NB4 (cell line): ENCODE measurements at places on chromosomes 1 and 21.

DNA sequence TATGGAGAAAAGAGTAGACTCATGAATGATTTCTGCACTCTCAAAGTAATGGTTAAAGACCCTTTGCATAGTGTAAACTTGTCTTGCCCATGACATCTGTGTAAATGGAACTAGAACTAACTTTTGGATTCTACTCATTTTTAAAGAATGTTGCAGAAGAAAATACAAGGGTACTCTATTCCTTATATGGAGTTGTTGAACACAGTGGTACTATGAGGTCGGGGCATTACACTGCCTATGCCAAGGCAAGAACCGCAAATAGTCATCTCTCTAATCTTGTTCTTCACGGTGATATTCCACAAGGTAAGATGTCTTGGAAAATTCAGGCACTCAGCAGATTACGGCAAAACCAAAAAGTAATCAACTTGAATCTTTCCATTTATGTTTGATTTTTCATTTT, 19.8 kb downstream of the CCT8 start:
- no peak for DNase-seq

DNA sequence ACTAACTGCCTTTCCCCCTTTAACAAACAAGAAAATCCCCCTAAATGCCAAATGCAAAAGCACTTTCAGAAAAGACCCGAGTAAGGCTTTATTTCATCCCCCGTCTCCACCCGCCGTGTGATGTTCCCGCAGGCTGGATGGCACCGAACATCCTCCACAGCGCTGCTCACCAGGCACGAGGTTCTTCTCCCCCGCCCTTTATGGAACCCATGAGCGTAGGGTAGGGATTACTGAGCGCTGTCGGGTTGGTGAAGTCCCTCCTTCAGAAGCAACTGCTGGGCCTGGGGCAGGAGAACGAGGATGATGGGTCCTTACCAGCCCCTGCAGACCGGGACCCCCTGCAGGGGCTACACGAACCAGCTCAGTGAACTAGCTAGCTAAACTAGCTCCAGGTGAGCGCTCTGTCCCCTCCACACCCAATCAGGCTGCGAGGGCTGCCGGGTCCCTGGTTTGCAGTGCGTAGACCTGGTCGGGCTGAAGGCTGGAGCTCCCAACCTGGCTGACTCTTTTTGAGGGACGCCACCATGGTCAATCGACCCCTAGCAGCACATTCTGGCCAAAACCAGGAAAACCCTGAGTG, 80.4 kb downstream of the ITPKB start:
- no peak for DNase-seq

DNA sequence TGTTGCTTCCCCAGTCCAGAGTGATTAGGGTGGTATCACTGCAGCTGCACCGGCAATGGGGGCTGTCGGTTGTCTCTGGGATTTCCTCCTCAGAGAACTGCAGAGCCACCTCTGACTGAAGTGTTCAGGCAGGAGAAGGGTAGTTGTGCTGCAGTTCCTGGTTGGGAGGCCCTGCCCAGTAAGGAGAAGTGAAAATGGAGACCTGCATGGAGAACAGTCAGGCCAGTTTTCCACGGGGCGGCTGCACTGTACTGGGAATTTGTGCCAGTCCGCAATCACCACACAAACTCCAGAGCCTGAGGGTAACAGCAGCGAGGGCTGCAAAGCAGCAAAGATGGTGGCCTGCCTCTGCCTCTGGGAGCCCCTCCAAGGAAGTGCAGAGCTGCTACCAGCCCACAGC, 58.1 kb upstream of the CCDC190 start:
- DNase-seq: no peak

GRCh38 chr1:112706505-112707220, at the start of gene RHOC:
Gene RHOC, minus strand, starts transcription at chr1:112707127. Its CDS starts 3,328 bp downstream, at chr1:112703799.
- DNase-seq: peak; percentile 79

DNA sequence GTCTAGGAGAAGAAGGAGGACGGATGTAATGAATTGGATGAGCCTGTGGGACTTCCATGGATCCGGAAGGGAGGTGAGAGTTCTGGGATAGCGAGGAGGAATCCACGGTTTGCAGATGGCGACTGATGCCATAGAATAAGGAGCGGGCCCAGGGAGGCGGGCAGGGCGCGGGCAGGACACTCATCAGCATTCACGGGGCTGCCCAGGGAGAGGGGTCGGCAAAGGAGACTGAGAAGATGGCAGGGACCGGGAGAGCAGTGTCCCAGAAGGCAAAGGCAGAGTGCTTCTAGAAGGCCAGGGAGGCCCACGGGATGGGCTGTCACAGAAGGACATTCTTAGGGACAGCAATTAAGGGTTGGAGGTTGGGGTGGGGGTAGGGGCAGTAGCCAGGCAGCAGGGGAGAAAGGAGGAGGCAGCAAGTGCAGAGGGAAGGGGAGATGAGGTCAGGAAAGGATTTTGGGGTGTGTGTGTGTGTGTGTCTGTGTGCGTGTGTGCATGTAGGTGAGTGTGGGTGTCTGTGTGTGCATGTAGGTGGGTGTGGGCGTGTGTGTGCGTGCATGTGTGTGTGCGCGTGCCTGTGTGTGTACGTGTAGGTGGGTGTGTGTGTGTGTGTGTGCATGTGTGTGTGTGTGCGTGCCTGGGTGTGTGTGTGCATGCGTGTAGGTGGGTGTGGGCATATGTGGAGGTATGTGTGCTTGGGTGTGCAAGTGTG, 1.1 kb upstream of the COL8A2 start:
- DNase-seq: no peak

DNA sequence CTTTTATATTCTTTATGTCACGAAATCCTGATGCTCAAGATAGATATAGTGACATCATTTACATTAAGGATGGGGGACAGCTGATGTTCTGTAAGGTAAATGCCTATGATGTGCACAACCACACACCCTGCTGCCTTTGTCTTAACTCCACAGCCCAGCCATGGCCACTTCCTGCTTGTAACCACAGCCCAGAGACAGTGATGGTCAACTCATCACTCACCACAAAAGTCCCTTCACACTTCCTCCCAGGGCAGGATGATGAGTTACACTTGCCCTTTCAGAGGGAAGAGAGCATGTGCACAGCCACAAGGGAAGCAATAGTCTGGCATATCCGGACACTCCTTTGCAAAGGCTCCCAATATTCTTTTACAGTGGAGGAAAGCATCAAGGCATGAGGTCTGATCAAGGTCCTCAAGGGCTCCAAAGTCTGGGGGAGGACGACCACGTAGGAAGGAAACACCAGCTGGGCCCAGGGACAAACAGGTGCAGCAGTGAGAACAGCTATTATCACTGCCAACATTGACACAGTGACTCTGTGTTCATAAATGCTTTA, 53.8 kb downstream of the PLPP3 start:
- DNase-seq: peak; percentile 86

- peak; percentile 24 for DNase-seq
These were observed 6.3 kb upstream of the PRDM15 start for GRCh38 chr21:41885341-41886024.

- DNase-seq: no peak
These were observed 579.7 kb downstream of the PTPRC start for GRCh38 chr1:199218533-199218932.

DNA sequence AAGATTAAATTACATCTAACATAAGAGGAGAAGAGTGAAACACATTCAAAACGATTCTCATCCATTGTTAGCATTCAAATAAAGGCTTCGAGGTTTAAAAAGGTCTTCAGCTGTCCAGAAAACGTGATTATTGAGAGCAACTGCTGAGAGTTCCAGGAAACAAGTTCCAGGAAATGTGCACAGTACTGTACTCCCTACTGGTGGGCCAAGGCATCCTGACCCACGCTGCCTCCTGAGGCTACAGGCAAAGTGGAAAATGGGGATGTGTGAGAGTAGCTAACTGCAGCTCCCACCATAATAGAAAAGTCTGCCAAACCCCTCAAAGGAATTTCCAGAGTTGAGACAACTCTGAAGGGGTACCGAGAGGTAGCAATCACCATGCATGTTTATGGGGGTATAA, 2.0 kb downstream of the VAV3 start:
- peak; percentile 16 for DNase-seq

GRCh38 chr1:38139738-38140487, 93.3 kb upstream of the POU3F1 start:
- no peak for DNase-seq

GRCh38 chr1:98674075-98674781, 12.7 kb downstream of the SNX7 start:
- no peak for DNase-seq

DNA sequence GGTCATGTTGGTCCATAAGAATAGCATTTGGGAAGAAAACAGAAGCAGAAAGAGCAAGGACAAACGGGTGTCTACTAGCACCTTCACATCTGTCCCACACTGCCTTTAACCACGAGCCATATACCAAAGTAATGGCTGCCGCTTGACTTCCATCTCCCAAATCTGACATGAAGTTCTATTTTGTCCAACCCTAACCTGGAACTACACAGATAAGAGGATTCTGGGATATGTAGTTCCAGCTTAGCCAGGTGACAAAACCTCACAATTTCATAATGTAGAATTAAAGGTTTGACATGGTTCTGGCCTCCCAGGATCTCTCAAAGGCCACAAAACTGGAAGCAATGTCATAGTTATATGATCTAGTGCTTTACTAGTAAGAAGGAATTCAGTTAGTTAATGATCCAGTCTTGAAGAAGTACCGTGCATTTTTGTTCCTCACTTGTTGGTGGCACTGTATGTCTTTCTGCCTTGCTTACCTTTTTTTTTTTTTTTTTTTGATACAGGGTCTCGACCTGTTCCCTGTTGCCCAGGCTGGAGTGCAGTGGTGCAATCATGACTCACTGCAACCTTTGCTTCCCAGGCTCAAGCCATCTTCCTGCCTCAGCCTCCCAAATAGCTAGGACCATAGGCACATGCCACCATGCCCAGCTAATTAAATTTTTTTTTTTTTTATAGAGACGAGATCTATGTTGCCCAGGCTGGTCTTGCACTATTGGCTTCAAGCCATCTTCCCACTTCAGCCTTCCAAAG, 17.5 kb downstream of the PTGFRN start:
- DNase-seq: no peak

DNA sequence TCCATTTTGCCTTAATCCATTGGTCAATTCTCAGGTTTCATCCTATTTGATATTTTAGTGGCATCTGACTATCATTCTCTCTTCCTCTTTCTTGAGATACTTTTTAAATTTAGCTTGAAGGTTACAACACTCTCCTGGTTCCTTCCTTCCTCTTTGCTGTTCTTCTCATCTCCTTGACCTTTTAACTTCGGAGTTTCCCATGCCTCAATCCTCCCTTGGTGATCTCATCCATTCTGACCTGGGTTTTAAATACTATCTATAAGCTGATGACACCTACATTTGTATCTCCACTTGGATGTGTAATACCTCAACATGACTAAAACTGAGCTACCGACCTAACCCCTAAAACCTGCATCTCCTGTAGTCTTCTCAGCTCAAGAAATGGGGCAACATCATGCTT, 4.8 kb upstream of the ZNF687 start:
- DNase-seq: peak; percentile 88

DNA sequence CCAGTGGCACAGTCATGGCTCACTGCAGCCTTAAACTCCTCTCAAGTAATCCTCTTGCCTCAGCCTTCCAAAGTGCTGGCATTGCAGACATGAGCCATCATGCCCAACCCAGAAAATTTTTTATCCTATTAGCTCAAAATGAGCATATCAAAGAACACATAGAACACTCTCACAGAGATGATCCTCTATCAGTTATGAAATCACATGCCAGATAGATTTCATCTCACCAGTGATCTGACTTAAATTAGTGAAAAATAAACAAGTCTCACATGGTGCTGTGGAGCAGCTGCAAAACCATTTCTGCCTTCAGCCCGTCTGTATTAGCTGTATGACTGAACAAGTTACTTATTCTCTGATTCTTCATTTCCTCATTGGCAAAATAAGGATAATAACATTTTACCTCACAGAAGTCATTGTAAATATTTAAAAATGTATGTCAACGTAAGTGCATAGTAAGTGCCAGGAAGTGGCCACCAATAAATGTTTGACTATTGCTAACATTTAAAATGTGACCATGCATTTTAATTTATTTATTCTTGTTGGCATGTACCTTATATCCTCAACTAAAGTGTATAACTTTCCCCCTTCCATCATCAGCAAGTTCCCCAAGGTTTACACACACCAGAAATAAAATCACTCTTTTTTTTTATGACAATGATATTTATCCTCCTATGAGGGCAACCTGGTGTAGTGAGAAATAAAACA, 29.0 kb upstream of the SLC19A2 start:
- no peak for DNase-seq

DNA sequence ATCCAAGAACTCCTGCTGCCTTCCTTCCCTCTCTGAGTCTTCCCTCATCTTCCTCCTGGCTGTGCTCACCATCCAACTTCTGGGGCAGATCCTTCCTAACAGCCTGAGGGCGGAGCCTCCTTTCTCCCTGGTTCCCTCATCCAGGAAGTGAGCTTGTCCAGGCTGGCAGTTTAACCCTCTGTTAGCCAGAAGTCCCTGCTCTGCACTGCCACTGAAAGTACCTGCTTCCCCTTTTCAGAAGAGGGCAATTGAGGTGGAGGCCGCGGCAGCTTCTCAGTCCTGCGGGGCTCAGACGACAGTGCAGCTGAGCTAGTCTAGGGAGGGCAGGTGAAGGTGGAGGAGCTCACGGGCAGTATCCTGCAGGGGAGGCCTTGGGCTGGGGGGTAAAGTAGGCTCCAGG, 149.1 kb downstream of the FCRL5 start:
- peak; percentile 89 for DNase-seq

GRCh38 chr1:31214316-31215064, 25.2 kb downstream of the NKAIN1 start:
- no peak for DNase-seq

DNA sequence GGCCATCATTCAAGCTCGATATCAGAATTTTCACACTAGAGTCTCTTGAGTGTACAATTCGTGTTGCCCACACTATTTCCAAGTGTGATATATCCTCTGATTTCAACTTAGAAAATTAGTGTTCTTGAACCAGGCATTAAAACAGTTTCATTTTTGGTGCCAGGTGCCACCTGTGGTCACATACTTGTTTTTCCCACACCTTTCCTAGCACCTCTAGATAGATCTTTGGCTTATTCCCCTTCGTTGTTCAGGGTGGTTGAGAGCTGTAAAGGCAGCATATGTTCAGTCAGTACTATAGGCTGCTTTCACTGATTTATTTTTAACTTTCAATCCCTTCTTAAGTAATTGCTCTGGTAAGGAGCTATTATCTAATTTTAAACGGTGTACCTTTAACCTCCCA, 131.1 kb downstream of the NEK7 start:
- no peak for DNase-seq

- no peak for DNase-seq
These were observed 9.2 kb downstream of the BACH1 start for GRCh38 chr21:29307718-29308455.

DNA sequence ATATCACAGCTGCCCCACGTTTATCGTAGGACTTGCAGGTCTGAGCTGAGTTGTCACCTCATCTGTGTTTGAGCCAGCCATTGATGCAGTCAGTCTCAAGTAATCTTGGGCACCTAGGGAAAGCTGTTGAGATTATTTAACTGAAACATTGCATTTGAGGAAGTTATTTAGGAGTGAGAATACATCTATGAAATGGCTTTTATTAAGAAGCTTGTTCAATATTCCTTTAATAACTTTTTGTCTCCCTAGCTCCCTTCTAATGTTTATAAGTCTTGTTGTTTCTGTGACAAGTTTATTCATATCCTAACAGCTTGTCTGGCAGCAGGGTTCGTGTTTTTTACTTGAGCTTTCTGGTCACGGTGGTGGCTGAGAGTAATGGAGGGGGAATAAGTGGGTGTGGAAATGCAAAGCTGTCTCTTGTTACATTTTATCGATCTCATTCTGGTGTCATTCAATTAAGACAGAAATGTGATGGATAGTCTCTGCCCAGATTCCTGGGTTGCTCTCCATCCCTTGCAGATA, 555.9 kb downstream of the USP25 start:
- no peak for DNase-seq
